Stimulated activated CD8-positive, alpha-beta memory T cell treated with anti-CD3 and anti-CD28 coated beads, Interleukin-2, amount 100 ng/mL, for 1 hour (primary cell): ENCODE measurements at places on chromosomes 5 and 9.

DNA sequence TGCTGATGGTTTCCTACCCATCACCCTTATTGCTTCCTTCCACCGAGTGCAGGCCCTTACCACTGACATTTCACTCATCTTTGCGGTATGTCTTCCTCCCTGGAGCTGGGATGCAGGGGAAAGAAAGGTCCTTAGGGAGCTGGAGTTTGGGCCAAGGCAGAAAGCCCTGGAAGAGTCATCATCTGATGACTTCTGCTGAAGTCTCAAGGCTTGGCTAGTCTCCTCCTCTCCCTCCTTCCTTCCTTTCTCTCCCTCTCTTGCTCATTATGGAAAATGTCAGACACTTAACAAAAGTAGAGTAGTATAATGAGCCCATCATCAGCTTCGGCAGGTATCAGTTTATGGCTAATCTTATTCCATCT lies 40.0 kb downstream of the LARP1 start:
- DNase-seq, result no peak

GRCh38 chr9:84456527-84456926 lies 116.0 kb upstream of the SLC28A3 start:
- DNase-seq, result no peak

GRCh38 chr9:708182-708550 lies 133.3 kb upstream of the DMRT1 start:
- no peak for DNase-seq

- DNase-seq, result no peak
Observed at GRCh38 chr9:7315116-7315515, 484.5 kb downstream of the DMAC1 start.

GRCh38 chr9:19770973-19771372 lies 17.9 kb downstream of the SLC24A2 start:
- DNase-seq, result no peak

- no peak for DNase-seq
Observed at GRCh38 chr9:24464319-24464951, 81.3 kb downstream of the IZUMO3 start.

- no peak for DNase-seq
Observed at GRCh38 chr9:96607971-96608370, 11.7 kb downstream of the CDC14B start.

GRCh38 chr5:172446336-172447051 lies 7.8 kb downstream of the SH3PXD2B start:
- no peak for DNase-seq

GRCh38 chr5:68379275-68380036 lies 163.9 kb downstream of the PIK3R1 start:
- no peak for DNase-seq

DNA sequence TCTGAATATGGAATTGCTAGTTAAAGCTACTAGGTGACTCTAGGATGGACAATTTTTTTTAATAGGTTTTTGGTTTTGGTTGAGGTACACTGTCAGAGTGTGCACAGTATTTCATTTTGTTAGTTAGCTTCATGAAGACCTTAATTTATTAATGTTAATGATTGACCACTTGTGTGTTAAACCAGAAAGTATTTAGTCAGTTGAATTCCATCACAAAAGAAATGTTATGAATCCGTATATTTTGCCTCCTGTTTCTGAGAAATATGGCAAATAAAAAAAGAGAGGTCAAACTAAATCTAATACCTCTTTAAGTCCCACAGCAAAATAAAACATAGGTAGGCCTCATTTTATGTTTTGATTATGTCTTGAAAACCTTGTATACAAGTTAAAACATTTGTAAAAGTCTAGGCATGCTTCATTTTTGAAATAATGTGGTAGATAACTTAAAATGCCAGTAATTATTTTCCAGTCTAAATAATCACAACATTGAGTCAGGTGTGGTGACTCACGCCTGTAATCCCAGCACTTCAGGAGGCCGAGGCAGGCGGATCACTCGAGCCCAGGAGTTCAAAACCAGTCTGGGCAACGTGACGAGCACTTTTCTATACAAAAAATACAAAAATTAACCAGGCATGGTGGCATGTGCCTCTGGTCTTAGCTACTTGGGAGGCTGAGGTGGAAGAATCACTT lies 50.8 kb downstream of the ITGA1 start:
- no peak for DNase-seq

DNA sequence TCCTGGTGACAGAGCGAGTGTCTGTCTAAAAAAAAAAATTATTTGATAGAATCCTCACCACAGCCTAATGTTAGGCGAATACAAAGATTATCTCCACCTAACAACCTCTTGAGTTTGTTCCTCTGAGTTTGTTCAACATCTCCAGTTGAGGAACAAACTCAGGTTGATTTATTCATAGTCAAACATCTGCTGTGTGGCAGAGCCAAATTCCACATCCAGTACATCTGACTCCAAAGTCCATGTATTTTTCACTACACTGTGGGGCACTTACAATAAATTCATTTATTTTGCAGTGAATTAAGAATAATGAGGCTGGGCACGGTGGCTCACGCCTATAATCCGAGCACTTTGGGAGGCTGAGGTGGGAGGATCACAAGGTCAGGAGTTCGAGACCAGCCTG lies 53.3 kb downstream of the KIF24 start:
- no peak for DNase-seq

GRCh38 chr9:99828417-99829176 lies 6.9 kb downstream of the NR4A3 start:
- DNase-seq, result no peak

DNA sequence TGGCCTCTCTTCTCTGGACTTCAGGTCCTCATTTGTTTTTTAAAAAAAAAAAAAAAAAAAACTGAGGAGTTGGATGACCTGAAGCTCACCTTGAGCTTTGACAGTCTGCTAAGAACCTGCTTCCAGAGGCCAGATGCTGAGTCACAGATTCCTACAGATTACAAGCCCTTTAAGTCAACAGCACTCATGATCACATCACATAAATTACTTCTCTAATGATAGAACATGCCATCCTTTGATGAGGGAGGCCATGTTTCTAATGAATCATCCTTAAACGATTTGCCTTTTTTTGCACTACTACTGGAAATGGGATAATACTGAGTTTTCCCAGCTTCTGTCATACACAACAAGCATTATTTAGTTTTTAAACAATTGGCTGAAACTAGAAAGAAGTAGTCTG lies 34.2 kb upstream of the MYOT start:
- no peak for DNase-seq

- DNase-seq, result no peak
Observed at GRCh38 chr5:122584411-122585300, 190.2 kb upstream of the SNX2 start.

DNA sequence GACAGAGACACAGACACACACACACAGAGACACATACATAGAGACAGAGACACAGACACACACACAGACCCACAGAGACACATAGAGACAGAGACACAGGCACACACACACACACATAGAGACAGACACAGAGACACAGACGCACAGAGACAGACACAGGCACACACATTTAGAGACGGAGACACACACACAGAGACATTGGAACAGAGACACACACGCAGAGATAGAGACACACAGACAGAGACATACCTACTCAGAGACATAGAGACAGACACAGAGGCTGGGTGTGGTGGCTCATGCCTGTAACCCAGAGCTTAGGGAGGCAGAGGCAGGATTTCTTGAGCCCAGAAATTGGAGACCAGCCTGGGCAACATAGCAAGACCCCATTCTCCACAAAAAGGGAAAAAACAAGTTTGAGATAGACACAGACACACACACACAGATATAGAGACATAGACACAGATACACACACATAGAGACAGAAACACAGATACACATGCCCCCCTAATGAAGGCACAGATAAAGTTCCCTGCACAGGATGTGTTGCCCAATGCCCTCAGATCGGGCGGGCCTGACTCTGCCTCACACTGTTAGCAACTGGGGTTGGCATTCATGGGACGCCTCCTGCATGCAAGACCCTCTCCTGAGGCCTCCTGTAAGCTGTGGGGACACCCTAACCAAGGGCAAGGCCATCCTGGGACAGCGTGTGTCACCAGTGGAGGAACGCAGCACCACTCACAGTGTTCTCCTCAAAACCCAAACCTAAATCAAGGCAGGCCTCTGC lies 3.3 kb upstream of the RALGDS start:
- no peak for DNase-seq

DNA sequence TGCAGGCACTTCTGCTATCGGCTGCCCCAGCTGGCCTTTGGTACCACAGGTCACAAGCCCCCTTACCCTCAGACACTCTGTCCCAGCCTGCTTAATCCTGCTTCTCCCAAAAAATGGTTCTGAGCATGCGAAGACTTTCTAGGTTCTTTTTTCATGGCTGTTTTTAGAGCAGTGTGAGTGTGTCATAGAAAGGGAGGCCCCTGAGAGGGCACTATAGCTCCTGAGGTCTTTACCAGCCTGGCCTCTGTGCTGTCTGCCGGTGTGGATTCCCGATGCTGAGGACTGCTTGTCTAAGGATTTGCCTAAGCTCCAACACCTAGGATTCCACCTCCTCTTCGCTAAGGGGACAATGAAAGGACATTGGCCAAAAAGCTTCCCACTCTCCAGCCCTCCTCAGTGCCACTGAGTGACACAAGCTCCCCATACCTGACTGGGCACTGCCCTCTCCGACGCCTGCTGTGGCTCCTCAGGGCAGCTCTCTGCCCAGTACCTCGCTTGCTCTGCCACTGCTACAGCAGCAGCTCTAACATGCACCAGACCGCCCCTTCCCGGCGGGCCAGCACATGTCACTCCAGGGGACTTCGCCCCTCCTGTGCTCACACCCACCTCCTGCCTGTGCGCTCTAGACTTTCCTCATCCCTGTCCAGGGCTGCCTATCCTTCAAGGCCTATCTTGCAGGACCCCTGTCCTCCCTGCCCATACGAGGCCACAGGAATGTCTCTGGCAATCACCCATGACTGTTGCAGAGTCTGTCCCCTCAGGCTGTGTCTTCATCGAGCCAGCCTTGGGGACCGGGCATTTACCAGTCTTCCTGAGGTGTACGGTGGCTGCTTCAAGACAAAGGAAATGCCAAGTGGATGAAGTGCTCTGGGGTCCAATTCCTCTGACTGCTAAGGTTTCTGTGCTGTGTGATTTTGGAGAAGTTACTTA lies 21.0 kb downstream of the MACROH2A1 start:
- DNase-seq, result no peak

GRCh38 chr9:16352791-16353401 lies 517.6 kb downstream of the BNC2 start:
- DNase-seq, result no peak

DNA sequence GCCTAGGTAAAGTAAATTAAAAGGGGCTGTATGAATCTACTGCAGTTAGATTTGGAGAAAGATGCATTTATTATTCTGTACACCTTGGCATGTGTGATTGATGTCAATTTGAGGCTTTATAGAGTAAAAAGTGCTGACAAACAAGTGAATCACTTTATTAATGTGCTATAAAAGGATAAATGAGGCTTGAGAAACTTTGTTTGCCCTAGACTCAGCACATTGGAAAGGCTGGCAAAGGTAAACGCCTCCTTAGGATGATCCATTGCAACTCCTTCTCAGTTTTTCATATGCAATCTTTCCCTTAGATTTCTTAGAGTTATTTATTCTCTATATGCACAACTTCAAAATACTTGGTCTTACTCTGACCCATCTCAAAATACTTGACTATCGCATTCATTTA lies 369.0 kb downstream of the HINT1 start:
- no peak for DNase-seq

DNA sequence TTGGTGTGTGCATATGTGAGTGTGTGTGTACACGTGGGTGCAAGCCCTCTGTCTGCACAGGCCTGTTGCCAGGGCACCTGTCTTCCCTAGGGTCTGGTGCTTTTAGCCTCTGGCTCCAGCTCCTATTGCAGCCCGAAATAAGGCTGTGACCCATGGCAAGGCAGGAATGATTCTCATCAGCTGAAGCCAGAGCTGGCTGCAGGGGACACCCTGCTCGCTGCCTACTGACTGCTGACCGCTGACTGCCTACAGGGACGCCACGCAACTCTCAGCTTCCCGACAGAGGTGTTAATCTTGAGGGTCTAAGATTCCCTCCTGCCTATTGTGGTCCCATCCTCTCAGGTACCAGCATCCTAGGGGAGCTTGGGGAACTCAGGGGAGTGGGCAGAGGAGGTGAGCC lies at the start of gene MYOZ3:
MYOZ3 (plus strand) TSS at position 166 of the 400 bp plus-strand sequence. CDS start 1,691 bp downstream, outside the sequence.
- no peak for DNase-seq

DNA sequence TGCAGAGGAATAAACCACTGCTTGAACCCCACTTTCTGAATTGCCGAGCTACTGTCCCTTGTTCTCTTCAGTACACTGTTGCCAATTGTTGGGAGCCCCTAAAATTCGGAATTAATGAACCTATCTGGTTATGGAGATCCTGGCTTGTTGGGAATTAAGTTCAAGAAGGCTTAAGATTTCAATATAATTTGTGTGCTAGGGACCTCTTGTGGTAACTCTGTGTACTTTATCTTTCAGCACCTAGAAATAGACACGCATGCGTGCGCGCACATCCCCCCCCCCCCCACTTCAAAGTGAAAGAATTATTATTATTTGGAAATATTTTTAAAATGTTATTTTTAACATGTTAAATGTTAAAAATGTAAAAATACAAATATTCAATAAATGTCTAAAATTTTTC lies 53.3 kb upstream of the FAM169A start:
- no peak for DNase-seq

- no peak for DNase-seq
Observed at GRCh38 chr9:26677965-26678706, 214.5 kb downstream of the CAAP1 start.

DNA sequence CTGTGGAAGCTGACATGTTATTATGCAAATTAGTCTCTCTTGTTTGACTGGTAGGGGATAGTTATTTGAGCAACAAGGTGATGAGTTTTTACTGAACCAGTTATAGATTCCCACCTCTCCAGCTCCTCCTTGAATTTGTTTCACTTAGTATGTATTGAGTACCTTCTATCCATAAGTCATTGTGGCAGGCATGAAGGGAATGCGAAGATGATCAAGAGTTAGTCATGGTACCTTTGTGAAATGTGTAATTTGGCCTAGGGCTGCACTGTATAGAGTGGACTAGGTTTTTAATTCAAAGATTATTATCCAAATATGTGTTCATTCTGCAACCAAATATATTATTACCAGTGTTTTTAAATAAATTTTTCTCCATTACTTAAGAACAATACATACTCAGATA lies 110.1 kb downstream of the HACD4 start:
- no peak for DNase-seq

DNA sequence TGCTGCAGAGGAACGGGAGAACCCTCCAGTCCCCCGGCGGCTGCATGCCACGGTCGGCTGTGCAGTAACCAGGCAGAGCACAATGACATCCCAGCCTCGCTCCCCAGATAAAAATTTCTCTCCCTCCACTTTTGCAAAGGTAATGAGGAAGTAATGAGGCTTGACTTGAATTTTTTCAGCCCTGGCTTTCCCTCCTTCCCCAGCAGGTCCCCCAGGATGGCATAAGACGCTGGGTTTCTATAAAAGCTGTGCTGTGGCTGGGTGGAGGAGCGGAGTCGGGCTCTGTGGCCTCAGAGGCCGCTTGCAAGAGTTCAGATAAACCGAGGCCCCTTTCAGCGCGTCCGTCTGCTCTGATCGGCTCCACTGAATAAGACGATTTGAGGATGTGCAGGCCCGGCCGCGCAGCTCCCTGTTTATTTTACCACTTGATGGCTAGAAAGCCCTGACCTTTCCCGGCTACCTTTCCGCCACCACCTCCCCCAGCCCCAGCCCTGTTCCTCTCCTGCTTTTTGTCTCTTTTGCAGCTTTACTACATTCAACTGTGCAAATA lies 351.9 kb upstream of the IRX2 start:
- no peak for DNase-seq
